Pulmonary artery endothelial cell (primary cell): ENCODE measurements at places on chromosomes 3 and 15. TPM values are rescaled to one million over a fixed set of nuclear protein-coding genes. Genes with fewer than 3 reads are reported as not detected.

DNA sequence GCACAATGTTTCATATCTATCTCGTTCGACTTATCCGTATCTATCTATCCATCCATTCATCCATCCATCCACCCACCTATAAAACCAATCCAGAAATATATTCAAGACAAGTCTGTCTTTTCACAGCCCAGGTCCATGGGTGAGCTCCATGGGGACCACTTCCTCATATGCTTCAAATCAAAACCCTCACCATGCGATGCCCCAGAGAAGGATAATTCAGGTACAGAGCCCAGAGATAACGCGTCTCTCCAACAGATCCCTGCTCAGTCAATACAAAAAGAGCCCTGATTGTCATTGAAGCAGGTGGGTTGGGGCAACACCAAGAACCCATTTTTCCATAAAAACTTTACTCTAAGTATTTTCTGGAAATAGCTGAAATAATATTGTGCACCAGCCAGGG, 47.2 kb downstream of the PCSK6 start:
- no peak for DNase-seq

DNA sequence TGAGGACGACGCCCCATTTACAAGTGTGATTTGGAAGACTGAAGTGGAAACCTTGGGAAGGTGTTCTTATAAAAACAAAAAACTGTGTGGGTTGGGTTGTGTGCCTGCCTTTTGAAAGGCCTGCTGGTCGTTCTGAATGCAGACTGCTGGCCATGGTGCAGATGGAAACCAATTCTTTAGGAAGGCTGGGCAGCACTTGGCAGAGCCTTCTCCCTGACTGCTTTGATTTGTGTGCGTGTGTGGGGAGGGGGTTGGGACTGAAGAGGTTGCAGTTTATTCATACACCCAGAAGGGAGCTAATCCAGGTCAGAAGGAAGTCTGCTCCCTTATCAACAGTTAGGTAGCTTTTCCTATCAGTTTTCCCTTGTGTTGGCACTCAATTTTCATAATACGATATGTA, 288.7 kb downstream of the SOX2 start:
- DNase-seq = no peak

- no peak for DNase-seq
Observed at GRCh38 chr15:63969652-63970421, 76.4 kb downstream of the DAPK2 start.

DNA sequence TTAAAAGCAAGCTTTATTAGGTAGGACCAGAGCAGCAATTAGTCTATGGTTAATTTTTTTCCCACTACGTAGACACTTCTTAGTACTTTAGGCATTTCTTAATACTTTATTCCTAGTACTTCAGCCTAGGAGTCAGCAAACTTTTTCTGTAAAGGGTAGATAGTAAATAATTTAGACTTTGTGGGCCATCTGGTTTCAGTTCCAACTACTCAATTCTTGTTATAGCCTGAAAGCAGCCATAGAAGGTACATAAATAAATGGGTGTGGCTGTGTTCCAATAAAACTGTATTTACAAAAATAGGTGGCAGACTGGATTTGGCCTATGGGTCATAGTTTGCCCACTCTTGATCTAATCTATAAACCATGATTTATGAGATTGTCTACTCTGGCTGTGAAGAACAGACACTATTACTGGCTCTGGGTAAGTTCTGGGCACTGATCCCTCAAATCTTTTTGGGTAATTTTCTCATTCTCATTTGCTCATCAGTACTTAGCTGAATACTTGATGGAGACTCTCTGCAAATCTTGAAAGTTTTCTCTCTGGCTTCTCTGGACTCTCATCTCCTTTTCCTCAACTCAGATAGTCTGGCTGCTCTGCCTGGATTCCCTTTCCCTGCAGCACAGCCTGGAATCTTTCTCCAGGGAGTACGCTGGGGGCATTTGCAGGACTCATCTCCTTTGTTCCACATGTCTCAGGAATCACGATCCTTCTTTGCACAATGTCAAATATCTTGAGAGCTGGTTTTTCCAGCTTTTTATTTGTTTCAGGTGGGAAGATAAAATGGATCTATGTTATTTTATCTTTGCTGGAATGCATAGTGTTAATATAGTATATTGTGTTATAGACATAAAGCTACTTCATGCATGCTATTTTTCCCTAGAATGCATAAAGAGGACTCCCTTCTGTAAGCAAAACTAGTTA, 524.8 kb upstream of the TBL1XR1 start:
- DNase-seq = no peak

DNA sequence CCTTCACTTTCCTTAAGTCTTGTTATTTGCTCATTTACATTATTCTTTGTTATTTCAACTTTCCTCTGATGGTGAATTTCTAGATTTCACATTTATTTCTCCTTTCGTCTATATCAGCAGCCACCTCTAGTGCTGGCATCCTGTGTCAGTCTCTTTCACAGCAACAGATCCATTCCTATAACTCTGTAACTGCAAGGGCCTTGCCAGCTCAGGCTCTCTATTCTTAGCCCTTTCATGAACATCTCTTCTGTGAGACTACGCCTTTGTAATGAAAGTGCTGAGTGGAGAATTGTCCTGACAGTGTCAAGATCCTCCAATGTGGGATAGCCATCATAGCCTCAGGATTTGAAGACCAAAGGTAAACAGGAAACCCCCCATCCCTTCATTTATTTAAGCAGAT, 3.9 kb upstream of the SCG3 start:
- DNase-seq = no peak

- DNase-seq = no peak
Observed at GRCh38 chr15:51223771-51224229, 114.6 kb downstream of the CYP19A1 start.

DNA sequence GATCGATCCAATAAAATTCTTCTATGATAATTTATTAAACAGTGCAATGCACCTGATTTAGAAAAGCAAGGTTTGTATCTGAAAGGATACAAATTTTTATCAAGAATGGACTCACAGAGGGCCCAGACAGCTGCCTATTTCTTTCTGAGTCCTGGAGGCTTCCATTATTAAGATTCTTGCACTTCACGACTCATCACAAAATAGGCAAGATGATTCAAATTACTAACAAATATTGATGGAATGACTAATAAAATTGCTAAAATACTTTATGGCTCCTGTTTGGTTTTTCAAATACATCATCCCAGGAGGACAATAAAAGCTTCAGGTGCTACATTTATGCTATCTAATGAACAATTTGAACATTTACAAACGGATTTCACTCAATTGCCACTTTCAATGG, 483.0 kb upstream of the AGTR1 start:
- no peak for DNase-seq

GRCh38 chr3:137988152-137988551, 21.8 kb upstream of the CLDN18 start:
- no peak for DNase-seq

DNA sequence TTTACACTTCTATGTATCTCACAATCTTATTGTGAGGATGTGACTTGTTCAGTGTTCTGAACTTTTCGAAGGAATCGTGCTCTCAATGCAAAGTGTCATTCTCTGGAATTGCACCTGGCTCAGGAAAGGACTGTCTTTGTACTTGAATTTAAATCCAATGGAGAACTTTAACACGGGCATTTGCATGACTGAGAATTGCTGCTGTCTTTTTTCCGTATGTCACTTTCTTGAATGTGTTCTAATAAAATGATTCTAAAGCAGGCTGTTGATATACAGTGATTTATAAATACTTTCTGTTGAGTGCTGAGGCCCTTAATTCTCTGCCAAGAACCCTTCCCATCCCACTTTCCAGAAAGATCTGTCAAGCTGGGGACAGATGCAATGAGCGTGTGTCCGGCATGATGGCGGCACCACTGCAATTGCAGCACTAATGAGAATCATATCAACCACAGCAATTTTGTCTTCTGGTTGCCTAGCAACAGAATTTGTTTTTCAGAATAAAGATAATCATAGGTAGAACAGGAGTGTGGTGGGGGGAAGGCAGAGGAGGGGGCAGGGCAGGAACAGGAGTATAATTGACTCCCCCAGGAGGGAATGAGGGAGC, 210.6 kb upstream of the UMPS start:
- DNase-seq = no peak

Gene LIPH
- 0.04 and 0.07 TPM in 2 replicates for total RNA-seq
